Ovary (tissue), 10 donors: ENCODE measurements at places on chromosomes 3 and 15.

DNA sequence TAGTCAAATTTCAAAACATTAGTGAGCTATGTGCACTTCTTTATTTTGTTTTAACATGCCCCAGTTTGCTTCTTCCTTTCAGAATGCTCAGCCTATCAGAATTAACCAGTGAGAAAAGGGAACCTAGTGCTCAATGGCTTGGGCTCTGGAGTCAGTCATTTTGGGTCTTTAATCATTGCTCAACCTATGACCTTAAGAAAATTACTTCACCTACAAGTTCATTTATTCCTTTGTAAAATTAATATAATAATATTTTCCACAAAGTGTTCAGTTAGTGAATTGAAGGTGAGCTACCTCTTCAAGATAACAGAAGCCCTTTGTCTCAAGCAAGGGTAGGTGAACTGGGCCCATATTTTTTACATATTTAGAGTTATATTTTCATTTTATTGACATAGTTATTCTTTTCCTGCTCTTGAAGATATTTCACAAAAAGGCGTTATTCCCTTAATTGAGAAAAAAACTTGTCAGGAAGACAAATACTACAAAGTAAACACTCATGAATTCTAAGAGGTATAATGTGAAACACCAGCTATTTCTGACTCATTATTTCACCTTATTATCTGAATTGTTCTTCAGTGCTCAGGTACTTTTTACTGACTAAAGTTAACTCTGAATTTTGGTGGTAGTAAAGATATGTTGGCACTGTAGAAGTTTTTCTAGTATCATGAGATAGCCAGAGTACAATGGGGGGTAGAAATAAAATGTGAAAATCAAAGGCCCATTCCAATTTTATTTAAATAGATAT is 415.5 kb downstream of the NAALADL2 start:
- no peaks in the 10 kb centered on the region for H3K27me3 ChIP-seq
- H3K4me3 ChIP-seq, result no peak overlapping the region
- H3K27ac ChIP-seq, result no peak overlapping the region
- H3K36me3 ChIP-seq, result no peaks in the 10 kb centered on the region
- H3K4me1 ChIP-seq, result peaks cover 2% of the 10 kb centered on the region

- peak overlapping the region; percentile 83 for H3K4me3 ChIP-seq
- peaks cover 10% of the 10 kb centered on the region for H3K4me1 ChIP-seq
- peak; percentile 97 for DNase-seq
- no peaks in the 10 kb centered on the region for H3K36me3 ChIP-seq
- H3K27me3 ChIP-seq, result no peaks in the 10 kb centered on the region
- peak overlapping the region; percentile 89 for H3K27ac ChIP-seq
These were observed 642 bp downstream of the ZBTB11 start for GRCh38 chr3:101676216-101676764.

GRCh38 chr3:32455609-32456428 is 46.8 kb downstream of the CMTM6 start:
- H3K27ac ChIP-seq, result no peak overlapping the region
- no peaks in the 10 kb centered on the region for H3K4me1 ChIP-seq
- DNase-seq, result no peak

DNA sequence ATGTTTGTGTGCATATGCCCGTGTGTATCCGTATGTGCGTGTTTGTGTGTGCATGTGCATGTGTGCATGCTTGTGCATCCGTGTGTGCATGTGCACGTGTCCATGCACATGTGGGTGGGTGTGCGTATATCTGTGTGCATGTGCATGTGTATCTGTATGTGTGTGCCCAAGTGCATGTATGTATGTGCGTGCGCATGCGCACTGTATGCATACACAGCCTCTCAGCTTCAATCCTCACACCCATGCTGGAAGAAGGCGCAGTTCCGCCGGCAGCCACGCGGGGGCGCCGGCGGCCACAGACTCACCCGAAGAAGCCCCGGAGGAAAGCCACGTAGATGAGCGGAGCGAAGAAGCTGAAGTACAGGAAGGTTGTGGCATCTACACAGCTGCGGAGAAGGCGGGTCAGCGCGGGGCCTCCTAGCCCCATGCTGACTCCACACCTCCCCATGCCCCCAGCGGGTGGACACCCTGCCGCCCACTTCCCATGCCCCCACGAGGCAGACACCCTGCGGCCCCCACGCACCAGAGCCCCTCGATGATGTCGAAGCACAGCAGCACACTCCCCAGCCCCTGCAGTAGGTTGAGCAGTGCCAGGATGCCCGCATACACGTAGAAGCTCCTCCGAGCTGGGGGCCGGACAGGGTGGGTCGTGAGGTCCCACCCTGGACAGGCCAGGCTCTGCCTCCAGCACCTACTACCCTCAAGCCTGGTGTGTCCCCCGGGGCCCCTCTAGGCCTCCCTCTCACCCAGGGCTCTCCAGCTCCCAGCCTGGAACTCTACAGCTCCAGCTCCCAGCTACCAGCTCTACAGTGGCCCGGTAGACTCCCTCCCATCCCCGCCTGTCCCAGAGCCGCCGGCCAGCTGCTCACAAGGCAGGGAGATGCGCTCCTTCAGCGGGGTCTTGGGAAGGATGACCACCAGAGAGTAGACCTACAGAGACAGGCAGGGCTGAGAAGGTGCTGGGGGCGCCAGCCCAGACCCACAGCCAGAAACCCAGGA is 15.4 kb downstream of the TPRA1 start:
- no peak overlapping the region for H3K4me3 ChIP-seq
- no peaks in the 10 kb centered on the region for H3K36me3 ChIP-seq
- peak overlapping the region; percentile 7 for H3K27ac ChIP-seq
- peaks cover 2% of the 10 kb centered on the region for H3K4me1 ChIP-seq

- H3K4me1 ChIP-seq, result no peaks in the 10 kb centered on the region
- H3K36me3 ChIP-seq, result no peaks in the 10 kb centered on the region
- H3K27ac ChIP-seq, result no peak overlapping the region
- H3K4me3 ChIP-seq, result no peak overlapping the region
- DNase-seq, result no peak
These were observed 28.1 kb upstream of the CD200R1L start for GRCh38 chr3:112874725-112875124.

GRCh38 chr15:89278307-89278706 is 34.5 kb downstream of the FANCI start:
- H3K4me1 ChIP-seq, result no peaks in the 10 kb centered on the region
- no peak for DNase-seq
- H3K4me3 ChIP-seq, result no peak overlapping the region
- no peaks in the 10 kb centered on the region for H3K36me3 ChIP-seq
- H3K27ac ChIP-seq, result no peak overlapping the region

- H3K27me3 ChIP-seq, result no peaks in the 10 kb centered on the region
- no peak overlapping the region for H3K4me3 ChIP-seq
- no peaks in the 10 kb centered on the region for H3K4me1 ChIP-seq
- no peak for DNase-seq
- no peak overlapping the region for H3K27ac ChIP-seq
- no peaks in the 10 kb centered on the region for H3K36me3 ChIP-seq
These were observed 6.0 kb downstream of the HHATL start for GRCh38 chr3:42696356-42697288.

- no peak for DNase-seq
- no peaks in the 10 kb centered on the region for H3K27me3 ChIP-seq
- no peaks in the 10 kb centered on the region for H3K4me1 ChIP-seq
- H3K4me3 ChIP-seq, result no peak overlapping the region
These were observed 136.9 kb upstream of the TOPAZ1 start for GRCh38 chr3:44104668-44105321.

DNA sequence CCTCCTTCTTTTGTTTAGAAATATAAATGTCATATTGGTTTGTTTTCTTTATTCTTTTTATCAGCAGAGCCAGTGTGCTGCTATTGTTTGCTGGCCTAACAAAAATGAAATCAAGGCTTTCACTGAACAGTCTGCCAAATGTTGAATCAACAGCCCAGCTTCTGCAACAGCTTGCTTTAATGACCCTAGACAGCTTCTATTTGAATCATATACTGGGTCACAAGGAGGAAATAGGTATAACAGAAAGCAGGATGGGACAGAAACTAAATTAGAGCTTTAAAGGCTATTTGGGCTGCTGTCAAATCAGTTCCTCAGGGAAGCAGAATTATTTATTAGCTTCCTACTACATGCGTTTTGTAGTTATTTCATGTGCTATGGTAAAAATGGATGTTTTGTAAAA is 12.1 kb upstream of the DNAJC13 start:
- no peaks in the 10 kb centered on the region for H3K27me3 ChIP-seq
- no peak for DNase-seq
- no peaks in the 10 kb centered on the region for H3K36me3 ChIP-seq
- H3K4me1 ChIP-seq, result no peaks in the 10 kb centered on the region
- H3K4me3 ChIP-seq, result no peak overlapping the region

DNA sequence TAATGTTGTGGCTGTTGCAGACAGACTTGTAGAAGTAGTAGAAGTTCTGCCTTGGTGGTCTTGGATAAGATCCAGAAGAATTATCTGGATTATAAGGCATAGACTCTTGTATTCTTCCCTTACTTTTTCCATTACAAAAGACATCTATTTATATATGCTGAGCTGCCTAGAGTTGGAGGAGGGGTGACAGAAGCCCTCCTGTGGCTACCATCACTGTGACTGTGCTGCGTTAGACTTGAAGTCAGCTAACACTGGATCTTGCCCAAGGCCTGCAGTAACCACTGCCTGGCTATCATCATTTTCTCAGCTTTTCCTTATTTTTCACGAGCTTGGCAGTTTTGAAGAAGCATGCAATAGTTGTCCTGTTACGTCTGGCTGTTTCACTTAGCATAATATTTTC is 684.8 kb upstream of the BCHE start:
- no peaks in the 10 kb centered on the region for H3K36me3 ChIP-seq
- H3K27ac ChIP-seq, result no peak overlapping the region
- no peaks in the 10 kb centered on the region for H3K27me3 ChIP-seq
- no peak for DNase-seq
- no peaks in the 10 kb centered on the region for H3K4me1 ChIP-seq

GRCh38 chr3:58429657-58430056 is 4.0 kb downstream of the PDHB start:
- H3K4me3 ChIP-seq, result no peak overlapping the region
- no peaks in the 10 kb centered on the region for H3K36me3 ChIP-seq
- H3K4me1 ChIP-seq, result peaks cover 5% of the 10 kb centered on the region
- H3K27ac ChIP-seq, result no peak overlapping the region
- H3K27me3 ChIP-seq, result no peaks in the 10 kb centered on the region

DNA sequence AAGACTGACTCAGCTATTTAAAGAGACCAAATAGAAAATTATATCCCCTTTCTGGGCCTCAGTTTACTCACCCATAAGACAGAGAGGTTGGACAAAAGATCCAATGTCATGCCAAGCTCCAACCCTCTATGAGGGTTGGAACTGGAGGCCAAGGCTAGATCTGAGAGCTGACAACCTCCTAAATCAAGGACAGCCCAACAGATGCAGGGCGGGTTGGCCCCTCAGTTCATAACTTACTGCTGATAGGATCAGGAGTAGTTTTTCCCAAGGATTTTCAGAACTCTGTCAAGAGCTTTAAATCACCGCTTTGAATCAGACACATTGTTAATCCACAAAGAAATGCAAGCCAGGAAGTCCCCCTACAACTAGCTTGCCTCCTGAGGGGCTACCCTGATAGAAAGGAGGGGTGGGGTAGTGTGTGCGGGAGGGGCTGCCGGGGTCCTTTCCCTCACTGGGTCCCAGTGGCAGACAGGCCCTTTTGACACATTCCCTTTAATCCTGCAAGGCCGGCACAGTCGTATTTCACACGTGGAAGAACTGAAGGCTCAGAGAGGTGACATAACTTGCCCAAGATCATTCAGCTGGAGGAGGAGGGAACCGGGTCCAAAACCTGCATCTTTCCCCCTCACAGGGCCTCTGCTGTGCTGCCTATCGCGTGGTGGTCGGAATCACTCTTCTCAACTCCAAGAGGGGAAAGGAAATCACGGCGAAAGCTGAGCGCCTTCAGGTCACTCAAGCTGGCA is 21.4 kb downstream of the BMF start:
- no peak overlapping the region for H3K4me3 ChIP-seq
- DNase-seq, result no peak
- no peaks in the 10 kb centered on the region for H3K27me3 ChIP-seq
- no peaks in the 10 kb centered on the region for H3K36me3 ChIP-seq

GRCh38 chr3:48285675-48286074 is 44.8 kb downstream of the ZNF589 start:
- H3K4me1 ChIP-seq, result no peaks in the 10 kb centered on the region
- H3K4me3 ChIP-seq, result no peak overlapping the region
- no peak for DNase-seq
- H3K27ac ChIP-seq, result no peak overlapping the region
- H3K27me3 ChIP-seq, result no peaks in the 10 kb centered on the region

DNA sequence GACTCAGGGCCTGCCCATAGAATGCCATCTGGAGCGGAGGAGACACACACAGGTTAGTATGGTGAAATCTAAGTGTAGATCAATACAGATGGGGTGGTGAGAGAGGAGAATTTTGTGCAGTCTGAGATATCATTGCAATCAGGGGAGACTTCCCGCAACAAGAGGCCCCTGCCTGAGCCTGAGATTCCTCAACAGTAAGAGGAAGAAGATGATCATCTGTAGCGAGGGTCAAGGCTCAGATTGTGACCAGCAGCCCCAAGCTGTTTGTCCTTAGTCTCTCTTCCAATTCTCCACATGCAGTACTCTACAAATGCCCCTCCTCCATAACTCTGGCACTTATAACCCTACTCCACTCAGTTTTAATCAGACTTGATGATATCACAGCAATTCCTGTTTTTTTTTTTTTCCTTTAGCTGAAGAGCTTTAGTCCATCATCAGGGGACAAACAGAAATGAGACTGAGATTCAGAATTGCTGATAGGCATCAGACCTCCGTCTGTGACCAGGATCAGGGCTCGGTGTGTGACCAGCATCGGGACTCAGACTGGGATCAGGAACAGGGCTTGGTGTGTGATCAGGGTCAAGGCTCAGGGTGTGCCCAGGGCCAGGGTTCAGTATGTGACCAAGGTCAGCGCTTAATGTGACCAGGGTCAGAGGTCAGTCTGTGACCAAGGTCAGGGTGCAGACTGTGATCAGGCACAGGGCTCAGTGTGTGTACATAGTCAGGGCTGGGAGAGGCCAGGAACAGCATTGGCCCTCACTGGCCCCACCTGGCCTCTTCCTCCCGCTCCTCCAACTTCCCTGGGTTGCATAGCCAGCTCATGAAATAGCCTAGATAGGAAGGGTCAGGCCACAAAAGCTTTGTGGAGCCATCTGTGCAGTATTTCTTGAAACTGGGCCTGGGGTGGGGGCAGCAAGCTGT is 14.1 kb downstream of the LOXL1 start:
- no peaks in the 10 kb centered on the region for H3K27me3 ChIP-seq
- H3K36me3 ChIP-seq, result no peaks in the 10 kb centered on the region
- H3K4me1 ChIP-seq, result peaks cover 14% of the 10 kb centered on the region
- H3K27ac ChIP-seq, result no peak overlapping the region

- peak; percentile 75 for DNase-seq
- H3K36me3 ChIP-seq, result no peaks in the 10 kb centered on the region
- H3K27me3 ChIP-seq, result no peaks in the 10 kb centered on the region
- H3K4me1 ChIP-seq, result peaks cover 2% of the 10 kb centered on the region
- H3K27ac ChIP-seq, result peak within 1 kb of the TSS; percentile 69
These were observed at the start of gene AVEN for GRCh38 chr15:34038871-34039789. TSS of gene AVEN (minus strand) at chr15:34039204. CDS start at chr15:34039046, 158 bp downstream.

GRCh38 chr3:169527507-169527906 is 136.0 kb downstream of the MECOM start:
- no peak overlapping the region for H3K27ac ChIP-seq
- H3K27me3 ChIP-seq, result no peaks in the 10 kb centered on the region
- H3K36me3 ChIP-seq, result no peaks in the 10 kb centered on the region

- H3K27me3 ChIP-seq, result no peaks in the 10 kb centered on the region
- H3K4me3 ChIP-seq, result no peak overlapping the region
These were observed 316.5 kb downstream of the GBE1 start for GRCh38 chr3:81444817-81445460.
